ENCODE measurements at places on chromosomes 12 and 14.

GRCh38 chr14:100754020-100754419 lies 27.3 kb downstream of the DLK1 start:
- no peak overlapping the region for H3K4me3 ChIP-seq
- H3K4me1 ChIP-seq, result no peaks in the 10 kb centered on the region
- peaks cover 26% of the 10 kb centered on the region for H3K27me3 ChIP-seq
- H3K36me3 ChIP-seq, result no peaks in the 10 kb centered on the region

GRCh38 chr12:51870504-51870903 lies 17.4 kb upstream of the ANKRD33 start:
- H3K4me1 ChIP-seq, result peaks cover 7% of the 10 kb centered on the region
- no peak for DNase-seq
- no peak overlapping the region for H3K27ac ChIP-seq
- H3K4me3 ChIP-seq, result no peak overlapping the region

GRCh38 chr14:89651805-89652204 lies 234.8 kb upstream of the FOXN3 start:
- H3K27ac ChIP-seq, result no peak overlapping the region
- H3K27me3 ChIP-seq, result no peaks in the 10 kb centered on the region
- H3K36me3 ChIP-seq, result peaks cover 6% of the 10 kb centered on the region
- peaks cover 2% of the 10 kb centered on the region for H3K4me1 ChIP-seq
- no peak for DNase-seq
- H3K4me3 ChIP-seq, result no peak overlapping the region

GRCh38 chr12:92509156-92509738 lies 193.5 kb upstream of the PLEKHG7 start:
- H3K36me3 ChIP-seq, result peaks cover 8% of the 10 kb centered on the region
- no peak overlapping the region for H3K4me3 ChIP-seq
- H3K4me1 ChIP-seq, result peaks cover 21% of the 10 kb centered on the region
- H3K27me3 ChIP-seq, result no peaks in the 10 kb centered on the region
- no peak overlapping the region for H3K27ac ChIP-seq

GRCh38 chr14:26216786-26217185 lies 381.0 kb downstream of the NOVA1 start:
- H3K4me3 ChIP-seq, result no peak overlapping the region
- no peaks in the 10 kb centered on the region for H3K27me3 ChIP-seq
- no peak for DNase-seq
- no peaks in the 10 kb centered on the region for H3K4me1 ChIP-seq
- no peaks in the 10 kb centered on the region for H3K36me3 ChIP-seq

Measured in activated naive CD4-positive, alpha-beta T cell treated with anti-CD3 and anti-CD28 coated beads, Interleukin-2, amount 10 ng/mL, durations not matched to agents 7 days and 5 days (primary cell).